ENCODE measurements at places on chromosomes 2 and 18.

GRCh38 chr18:56645415-56646016 lies 5.6 kb upstream of the WDR7 start:
- no peak for DNase-seq

GRCh38 chr2:8564475-8564874 lies 117.4 kb upstream of the ID2 start:
- DNase-seq = no peak

DNA sequence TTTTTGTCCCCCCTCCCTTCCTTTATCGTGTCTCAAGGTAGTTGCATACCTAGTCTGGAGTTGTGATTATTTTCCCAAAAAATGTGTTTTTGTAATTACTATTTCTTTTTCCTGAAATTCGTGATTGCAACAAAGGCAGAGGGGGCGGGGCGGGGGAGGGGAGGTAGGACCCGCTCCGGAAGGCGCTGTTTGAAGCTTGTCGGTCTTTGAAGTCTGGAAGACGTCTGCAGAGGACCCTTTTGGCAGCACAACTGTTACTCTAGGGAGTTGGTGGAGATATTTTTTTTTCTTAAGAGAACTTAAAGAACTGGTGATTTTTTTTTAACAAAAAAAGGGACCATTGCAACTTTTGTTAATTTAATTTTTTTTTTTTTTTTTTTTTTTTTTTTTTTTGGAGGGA lies 2.1 kb downstream of the SOX11 start:
- DNase-seq = no peak

- DNase-seq = no peak
Observed at GRCh38 chr2:39870871-39871270, 91.8 kb upstream of the THUMPD2 start.

DNA sequence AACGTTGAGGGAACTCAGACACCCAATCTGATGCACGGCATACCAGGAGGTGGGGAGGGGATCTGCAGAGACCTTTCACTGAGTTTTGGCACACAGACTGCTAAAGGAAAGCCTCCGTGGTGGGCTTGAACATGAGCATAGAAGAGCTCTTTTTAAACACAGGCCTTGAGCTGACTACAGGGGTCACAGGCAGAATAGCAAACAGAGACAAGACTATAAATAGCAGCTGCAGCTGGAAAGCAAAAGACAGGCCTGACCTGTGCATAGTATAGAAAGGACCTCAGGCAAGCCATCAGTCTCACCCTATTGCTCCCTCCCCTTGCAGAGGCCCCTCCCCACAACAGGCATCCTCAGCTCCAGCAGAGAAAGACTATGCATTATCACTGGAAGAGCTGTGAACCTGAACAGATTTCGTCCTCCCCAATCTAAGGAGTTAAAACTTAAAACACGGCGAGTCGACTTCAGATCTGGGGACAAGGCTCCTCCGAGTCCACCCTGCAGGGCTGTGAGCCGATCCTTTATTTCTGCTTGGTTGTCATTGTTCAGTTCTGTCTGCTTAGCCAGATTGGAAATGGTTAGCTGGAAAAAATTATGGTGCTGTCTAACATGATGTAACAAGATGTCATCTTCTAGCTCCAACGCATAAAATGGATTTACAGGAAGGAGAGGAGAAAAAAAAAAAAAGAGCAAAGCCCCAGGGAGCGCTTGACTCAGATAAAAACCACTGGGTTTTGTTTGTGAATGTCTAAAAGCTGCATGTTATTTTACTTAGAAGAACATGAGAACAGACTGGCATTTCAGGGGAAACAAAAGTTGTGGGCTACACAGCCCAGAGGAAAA lies 25.2 kb upstream of the LCLAT1 start:
- no peak for DNase-seq

DNA sequence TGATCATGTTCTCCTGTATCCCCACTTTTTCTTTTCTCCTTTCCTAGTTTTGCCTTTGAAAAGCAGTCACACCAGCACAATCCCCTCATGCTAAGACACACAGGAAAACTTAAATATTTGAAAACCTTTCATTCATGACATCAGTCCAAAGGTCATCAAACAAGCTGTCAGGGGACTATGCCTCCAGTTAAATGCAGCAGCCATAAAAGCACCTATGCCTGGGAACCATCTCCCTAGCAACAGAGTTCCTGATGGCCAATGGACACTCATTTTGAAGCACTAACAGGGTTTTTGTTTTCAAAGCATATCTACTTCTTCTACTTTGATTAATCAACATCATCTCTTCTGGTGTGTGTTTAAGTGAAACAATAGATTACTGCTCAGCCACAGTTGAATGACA lies 286.4 kb upstream of the PARD3B start:
- DNase-seq = no peak

DNA sequence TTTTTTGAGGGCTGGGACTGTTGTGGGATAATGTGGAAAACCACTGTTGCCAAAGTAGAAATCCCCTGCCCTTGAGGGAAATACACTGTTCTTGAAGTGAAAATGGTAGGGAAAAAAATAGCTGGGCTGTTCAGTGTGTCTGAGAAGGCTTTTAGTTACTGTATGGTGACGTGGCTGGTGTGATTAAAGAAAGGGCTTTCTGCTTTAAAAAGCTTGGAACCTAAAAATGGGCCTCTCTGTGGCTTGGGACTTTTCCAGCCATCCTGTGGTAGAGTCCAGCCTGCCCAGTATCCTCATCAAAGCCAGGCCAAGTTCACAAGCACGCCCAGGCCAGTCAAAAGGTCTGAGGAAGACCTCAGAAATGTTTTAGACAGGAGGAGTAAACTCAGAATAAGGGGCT lies 6.8 kb downstream of the MGAT5 start:
- no peak for DNase-seq

DNA sequence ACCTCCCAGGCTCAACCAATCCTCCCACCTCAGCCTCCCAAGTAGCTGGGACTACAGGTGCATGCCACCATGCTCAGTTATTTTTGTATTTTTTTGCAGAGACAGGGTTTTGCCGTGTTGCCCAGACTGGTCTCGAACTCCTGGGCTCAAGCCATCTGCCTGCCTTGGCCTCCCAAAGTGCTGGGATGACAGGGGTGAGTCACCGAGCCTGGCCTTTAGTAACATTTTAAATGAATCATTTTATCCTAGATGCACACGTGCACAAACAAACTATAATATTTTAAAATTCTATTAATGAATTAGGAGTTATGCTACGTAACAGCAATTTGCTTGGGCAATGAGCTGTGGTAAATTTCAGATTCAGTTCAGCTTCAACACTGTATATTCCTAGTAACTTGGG lies 862.5 kb upstream of the ID2 start:
- no peak for DNase-seq

GRCh38 chr2:16264931-16265540 lies 324.7 kb downstream of the MYCN start:
- DNase-seq = no peak

DNA sequence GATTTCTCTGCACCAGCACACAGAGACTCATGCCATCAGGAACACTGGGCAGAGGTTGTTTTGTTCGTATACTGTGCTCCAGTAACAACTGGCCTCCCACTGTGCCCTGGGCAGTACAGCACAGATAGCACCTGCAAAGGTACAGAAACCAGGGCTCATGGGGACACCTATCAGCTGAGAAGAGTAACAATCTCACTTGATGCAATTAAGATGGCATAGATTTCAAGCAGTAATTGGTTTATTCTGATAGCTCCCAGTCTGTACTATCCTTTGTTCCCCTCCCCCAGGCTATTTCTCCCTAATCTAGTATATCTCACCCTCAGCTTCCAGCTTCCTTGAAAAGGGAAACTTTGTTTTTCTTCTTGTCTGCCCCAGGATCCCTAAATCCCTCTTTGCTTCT lies 343.9 kb upstream of the MMADHC start:
- no peak for DNase-seq

DNA sequence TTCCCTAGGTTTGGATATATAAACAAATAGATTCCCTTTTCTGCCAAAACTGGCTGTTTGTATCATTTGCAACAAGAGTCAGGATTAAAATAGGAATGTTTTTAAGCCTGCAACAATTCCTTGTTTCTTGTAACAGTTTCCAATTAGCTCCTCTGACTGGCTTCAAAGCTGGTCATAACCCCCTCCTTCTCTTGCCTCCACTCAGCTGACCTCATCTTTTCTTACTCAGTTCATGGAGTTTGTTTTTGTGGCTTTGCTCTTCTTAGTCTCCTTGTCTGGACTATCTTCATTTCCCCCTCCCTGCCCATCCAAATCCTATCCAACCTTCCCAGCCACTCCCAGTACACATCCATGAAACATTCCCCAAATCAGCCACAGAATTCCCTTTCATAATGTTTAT lies 14.3 kb upstream of the RAPH1 start:
- no peak for DNase-seq

- no peak for DNase-seq
Observed at GRCh38 chr2:218401890-218402289, 2.2 kb downstream of the CTDSP1 start.

GRCh38 chr2:231940795-231941194 lies 14.6 kb upstream of the NPPC start:
- DNase-seq = no peak

DNA sequence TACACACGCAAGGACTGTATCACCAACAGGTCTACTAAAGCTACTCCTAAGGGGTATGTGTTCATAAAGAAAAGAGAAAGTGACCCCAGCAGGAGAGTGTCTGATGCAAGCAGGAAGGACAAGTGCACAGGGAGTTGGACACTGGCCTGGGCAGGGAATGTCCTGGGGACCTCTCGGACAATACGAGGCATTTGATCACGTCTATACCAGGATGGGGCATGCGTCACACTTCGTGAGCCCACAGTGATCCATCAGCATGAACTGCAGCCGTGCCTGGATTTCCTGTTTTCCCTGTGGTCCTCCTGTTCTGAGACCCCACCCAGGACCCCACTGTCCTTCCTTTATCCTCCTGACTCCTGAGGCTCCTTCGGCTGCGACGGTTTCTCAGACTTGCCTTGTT lies 113.9 kb downstream of the HDAC4 start:
- no peak for DNase-seq

DNA sequence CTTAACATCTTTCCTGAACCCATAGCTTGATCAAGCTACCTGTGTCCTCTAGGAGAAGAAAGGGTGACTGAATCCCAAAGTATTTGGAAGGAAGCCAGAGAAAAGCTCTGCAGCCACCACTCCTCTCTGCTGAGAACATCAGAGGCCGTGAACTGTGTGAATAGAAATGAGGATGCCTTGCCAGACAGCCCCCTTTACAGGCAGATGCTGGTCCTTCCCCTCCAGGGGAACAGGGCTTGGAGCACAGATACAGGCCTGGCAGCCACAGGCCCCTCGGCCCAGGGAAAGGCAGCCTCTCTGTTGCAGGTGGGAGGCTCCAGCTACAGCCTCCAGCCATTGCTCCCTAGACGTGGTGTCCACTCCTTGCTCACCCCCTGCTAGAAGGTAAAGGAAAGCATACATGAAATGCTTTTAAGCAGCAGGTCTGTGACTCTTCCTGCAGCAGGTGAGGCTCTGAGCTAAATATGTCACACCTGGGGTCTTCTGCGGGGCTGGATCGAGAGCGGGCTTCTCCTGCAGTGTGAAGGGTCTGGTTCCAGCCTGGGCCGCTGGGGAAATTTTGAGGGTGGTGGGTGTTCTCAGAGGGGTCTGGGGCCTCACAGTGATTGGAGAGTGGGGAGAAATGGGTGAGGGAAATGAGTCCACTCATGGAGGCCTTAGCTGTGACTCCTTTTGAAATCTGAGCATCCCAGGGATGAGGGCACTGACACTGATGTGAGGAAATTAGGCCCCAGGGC lies 234.0 kb downstream of the KLHL29 start:
- DNase-seq = no peak

GRCh38 chr2:224986477-224986876 lies 55.8 kb downstream of the DOCK10 start:
- no peak for DNase-seq

DNA sequence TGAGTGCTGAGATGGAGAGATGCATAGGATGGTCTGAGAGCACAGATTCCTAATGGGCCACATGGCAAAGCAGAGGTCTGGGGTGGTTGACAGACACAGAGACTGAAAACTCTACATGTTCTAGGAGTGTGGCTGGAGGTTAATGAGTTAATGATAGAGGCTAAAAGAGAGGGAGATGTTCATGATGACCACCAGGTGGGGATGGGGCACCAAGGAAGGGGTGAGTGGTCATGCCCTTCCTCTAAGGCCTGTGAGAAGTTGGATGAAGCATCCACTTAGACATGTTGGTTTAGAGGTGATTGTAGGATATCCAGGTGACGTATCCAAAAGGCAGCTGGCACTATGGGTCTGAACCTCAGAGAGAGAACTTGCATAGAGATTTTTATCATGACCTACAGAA lies 102.1 kb downstream of the LRP2 start:
- no peak for DNase-seq

- DNase-seq = no peak
Observed at GRCh38 chr2:237407700-237408099, 6.3 kb downstream of the COL6A3 start.

All from activated T-cell treated with anti-CD3 and anti-CD28 coated beads for 1 hour (primary cell).